ENCODE measurements at places on chromosomes 4 and X.

- DNase-seq: no peak
Measured at GRCh38 chrX:31237189-31237588, 165.3 kb upstream of the FTHL17 start.

- no peak for DNase-seq
Measured at GRCh38 chr4:8701126-8702019, 108.8 kb downstream of the CPZ start.

GRCh38 chrX:9466124-9466495 lies 1.3 kb downstream of the TBL1X start:
- DNase-seq: no peak

DNA sequence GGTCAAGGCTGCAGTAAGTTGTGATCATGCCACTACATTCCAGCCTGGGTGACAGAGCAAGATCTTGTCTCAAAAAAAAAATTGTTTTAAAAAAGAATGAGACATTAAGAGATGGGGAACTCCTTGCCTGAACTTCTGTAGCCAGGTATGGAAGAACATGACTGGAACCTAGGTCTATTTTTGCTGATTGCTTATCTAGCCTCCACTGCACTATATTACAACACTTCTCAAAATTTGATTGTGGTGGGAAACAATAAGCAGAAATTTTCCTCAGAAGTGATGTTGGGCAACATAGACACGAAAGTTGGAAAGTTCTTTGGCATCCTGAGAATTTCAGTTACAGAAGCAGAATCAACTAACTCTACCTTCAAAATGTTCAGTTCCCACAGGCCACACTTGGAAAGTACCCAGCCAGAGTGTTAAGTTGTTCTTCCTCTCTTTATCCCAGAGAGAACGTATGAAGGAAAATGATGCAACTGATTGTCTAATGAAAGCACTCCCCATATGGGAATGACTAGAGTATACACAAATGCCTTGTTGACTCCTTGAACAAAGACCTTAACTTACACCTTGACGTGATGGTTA lies 50.0 kb downstream of the LUZP4 start:
- no peak for DNase-seq

GRCh38 chr4:173930329-173930967 lies 353.0 kb downstream of the FBXO8 start:
- DNase-seq: no peak

- DNase-seq: no peak
Measured at GRCh38 chrX:49003696-49004095, 1.6 kb upstream of the GRIPAP1 start.

GRCh38 chrX:108036298-108036973 lies 8.4 kb upstream of the VSIG1 start:
- no peak for DNase-seq

- no peak for DNase-seq
Measured at GRCh38 chr4:85939595-85939994, 420.3 kb downstream of the MAPK10 start.

GRCh38 chr4:15466596-15466995 lies 3.1 kb upstream of the CC2D2A start:
- DNase-seq: no peak

- DNase-seq: no peak
Measured at GRCh38 chrX:9717376-9717775, 48.3 kb downstream of the GPR143 start.

DNA sequence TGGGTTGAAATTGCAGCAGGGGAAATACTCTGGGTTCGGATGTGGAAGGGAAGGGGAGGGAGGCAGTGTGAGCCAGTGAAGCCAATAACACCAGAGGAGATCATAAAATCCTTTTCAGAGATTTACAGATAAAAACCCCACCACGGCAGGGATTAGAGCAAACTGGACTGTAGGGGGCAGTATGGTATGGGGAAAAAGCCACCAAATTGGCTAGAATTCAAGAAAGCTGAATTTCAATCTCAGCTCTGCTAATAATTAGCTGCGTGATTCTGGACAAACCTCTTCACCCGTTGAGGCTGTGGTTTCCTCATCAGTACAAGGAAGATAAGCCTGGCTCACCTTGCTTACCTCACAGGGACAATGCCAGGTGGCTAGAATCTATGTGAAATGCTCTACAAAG lies 108.1 kb downstream of the ATG4A start:
- no peak for DNase-seq

- DNase-seq: no peak
Measured at GRCh38 chr4:61273233-61273632, 73.1 kb downstream of the ADGRL3 start.

- peak; percentile 8 for DNase-seq
Measured at GRCh38 chrX:17860811-17861488, at the start of gene RAI2. TSS of gene RAI2 (minus strand) at chrX:17861298. CDS start at chrX:17802010, 59,288 bp downstream.

DNA sequence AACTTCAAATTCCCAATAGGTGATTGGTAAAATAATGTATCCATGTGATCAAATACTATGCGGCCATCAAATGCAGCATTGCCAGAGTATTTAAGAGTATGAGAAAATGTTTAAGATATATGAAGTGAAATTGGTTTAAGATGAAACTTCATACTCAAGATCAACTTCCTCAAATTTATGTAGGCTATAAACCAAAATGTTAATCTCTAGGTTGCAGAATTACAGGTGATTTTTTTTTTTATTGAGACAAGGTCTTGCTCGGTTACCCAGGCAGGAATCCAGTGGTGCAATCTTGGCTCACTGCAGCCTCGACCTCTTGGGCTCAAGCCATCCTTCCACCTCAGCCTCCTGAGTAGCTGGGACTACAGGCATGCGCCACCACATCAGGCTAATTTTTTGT lies 25.3 kb downstream of the ACSL4 start:
- no peak for DNase-seq

DNA sequence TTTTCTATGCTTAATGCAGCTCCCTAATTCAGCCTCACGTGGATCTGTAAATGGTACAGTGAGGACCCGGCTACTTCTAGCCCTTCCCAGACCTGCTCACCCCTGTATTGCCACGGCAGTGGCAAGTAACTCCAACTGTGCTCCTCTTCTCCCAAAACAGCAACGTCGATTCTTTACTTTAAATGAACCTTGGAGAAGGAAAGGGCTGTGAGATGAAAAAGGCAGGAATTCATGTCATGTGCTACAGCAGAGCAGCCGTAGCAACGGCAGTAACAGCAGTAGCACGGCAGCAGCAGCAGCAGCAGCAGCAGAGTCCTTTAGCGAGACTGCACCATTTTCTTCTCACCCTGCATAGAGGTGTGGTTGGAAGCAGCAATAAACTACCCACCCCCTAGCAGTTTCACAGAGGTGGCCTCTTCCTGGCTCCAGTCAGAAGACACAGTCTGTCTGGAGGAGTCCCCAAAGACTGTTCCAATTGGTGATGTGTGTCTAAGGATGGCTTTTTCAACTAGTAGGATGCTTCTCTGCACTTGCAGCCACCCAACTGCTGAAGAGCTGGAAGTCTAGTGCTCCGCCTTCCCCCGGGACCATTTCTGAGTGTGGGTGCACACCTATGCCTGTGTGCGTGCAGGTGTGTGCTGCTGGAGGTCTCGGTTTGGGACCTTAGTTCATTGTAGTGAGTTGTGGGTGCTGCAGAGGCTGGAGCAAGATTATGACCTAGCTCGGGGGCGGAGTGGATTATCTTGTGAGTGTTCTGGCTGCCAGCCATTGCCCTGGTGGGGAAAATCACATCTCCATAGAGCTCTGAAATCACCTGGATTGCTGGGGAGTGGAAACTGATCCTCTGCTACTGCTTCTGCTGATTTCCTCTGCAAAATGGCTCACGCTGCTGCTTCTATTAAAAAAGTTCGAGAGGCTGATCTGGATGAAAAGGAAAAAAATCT lies 67.2 kb downstream of the ANK2 start:
- DNase-seq: no peak

- DNase-seq: no peak
Measured at GRCh38 chr4:167509551-167509950, 275.3 kb upstream of the SPOCK3 start.

DNA sequence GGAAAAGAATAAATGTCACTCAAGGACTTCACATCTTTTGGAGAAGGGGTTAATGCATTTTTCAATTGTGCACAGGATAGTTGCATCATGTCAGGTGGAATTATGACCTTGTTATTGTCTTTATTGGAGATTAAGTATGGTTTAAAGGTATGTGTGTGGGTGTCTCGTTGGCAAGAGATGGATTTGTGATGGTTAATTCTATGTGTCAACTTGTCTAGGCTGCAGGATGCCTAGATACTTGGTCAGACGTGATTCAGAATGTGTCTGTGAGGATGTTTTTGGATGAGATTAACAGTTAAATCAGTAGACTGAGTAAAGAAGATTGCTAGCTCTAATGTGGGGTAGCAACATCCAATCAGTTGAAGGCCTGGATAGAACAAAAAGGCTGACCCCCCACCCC lies 42.2 kb upstream of the HSD17B10 start:
- DNase-seq: no peak

- DNase-seq: no peak
Measured at GRCh38 chr4:163697121-163697520, 202.6 kb downstream of the TMA16 start.

- no peak for DNase-seq
Measured at GRCh38 chr4:76569225-76569624, 134.2 kb downstream of the SHROOM3 start.

DNA sequence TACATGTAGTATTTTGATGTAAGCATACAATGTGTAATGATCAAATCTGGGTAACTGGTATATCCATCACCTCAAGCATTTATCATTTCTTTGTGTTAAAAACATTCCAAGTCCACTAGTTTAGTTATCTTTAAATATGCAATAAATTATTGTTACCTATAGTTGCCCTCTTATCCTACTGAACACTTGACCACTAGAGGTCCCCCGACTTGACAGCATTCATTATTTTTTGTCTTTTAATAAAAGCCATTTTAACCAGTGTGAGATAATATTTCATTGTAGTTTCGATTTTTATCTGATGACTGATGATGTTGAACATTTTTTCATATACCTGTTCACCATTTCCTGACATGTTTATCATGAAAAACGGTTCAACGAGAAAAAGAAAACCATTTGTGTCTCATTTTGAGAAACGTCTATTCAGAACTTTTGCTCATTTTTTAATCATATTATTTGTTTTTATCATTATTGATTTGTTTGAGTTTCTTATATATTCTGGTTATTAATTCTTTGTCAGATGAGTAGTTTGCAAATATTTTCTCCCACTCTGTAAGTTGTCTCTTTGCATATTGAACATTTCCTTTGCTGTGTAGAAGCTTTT lies 199.0 kb upstream of the CXXC4 start:
- DNase-seq: no peak

DNA sequence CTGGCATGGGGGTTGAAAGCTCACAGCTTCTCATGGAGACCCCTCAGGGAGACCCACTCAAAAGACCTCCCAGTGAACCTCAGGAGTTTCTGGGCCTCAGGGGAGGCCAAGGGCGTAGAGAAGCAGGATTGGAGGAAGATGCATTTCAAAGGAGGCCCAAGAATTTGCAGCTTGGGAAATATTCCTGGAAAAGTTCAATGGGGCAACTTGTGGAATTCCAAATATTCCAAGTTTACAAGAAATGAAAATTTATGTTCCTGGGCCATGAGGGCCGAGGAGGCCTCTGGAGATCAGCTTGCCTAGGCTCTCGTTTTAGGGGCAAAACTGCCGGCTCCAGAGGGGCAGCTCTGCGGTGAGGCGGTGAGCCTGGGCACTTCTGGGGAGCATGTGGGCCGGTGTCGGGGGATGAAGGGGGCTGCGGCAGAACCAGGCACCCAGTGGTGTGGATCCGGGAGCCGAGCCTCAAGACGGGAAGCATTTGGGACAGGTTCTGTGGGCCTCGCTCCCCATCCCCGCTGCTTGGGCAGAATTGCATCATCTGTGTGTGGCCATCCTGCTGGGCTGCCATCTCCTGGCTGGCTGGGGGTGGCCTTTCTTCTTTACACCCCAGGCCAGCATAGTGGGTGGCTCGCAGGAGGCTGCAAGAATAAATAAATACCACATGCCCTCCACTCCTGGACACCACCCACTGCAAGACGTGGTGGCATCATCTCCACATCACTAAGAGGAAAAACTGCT lies 54.6 kb upstream of the GPR78 start:
- DNase-seq: no peak

- DNase-seq: peak; percentile 38
Measured at GRCh38 chr4:47032405-47033106, 1.2 kb downstream of the GABRB1 start.

GRCh38 chr4:37685823-37686372 lies 278 bp downstream of the RELL1 start:
- peak; percentile 32 for DNase-seq

- no peak for DNase-seq
Measured at GRCh38 chr4:127140306-127140705, 492.5 kb upstream of the INTU start.

DNA sequence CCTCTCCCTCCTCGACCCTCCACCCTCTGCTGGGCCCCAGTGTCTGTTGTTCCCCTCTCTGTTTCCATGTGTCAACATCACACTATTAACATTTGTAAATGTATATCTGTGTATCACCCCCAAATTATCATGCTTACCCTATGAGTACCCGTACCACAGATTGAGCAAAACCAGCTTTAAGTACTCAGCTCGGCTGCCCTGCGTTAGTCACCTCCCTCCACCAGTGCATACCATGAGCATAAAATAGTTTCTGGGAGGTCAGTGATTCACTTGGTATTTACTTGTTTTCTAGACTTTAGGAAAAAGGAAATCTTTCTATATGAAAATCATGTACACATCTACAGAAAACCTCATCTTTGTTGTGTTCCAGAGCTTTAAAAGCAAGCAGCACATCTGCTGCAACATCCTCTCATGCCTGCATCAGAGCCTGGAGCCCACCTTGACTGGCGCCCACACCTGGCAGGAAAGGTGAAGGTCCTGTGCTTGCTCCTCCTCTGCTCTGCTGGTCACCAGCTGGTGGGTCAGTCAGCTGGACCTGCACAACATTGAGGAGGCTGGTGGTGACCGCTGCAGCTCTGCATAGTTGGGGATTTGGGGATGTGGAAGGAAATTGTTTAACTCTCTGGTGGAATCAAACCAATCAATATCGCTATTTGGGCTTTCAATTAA lies 214.4 kb upstream of the KLF3 start:
- DNase-seq: no peak

DNA sequence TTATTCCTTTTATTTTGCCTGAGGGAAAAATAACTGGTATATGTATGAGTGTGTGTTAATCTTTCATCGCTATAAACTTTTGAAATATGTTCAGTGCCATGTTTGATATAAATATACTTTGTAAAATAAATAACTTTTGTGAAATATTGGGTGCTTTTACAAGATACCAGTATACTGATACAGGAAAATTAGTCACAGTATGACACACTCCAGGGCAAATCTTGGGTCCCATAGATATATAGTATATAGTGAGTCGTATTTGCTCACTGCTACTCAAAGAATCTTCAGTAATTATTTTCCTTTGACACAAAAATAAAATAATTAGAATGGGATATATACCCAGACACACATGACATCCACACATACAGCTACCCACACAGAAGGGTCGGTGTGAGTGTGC lies 472.3 kb downstream of the GRID2 start:
- no peak for DNase-seq

DNA sequence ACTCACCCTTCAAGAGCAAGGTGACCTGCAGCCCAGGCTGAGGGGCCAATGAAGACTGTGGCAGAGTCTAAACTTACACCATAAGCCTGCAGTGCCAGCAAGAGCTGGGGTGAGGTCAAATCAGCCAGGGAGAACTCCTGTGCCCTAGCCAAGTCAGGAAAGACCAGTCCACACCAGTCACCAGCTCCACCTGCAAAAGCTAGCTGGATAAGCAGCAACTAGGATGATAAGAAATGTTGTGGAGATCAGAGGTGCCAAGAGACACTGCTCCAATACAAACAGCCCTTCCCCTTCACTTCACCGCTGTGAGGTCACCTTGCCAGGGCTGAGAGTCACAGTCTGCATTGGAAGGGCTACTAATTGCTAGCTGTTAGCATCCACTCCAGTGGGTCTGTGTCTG lies 31.3 kb downstream of the NIPAL1 start:
- no peak for DNase-seq

Data from CD4-positive, alpha-beta T cell treated with Interleukin-2 at 100 ng/mL for 4 hours (primary cell).